ENCODE measurements at places on chromosomes 7 and 10.

- DNase-seq: no peak
Observed at GRCh38 chr7:11185179-11185815, 211.6 kb downstream of the PHF14 start.

- peak; percentile 42 for DNase-seq
Observed at GRCh38 chr10:110746254-110746826, 102.2 kb downstream of the RBM20 start.

- DNase-seq: no peak
Observed at GRCh38 chr10:84360637-84361365, 32.4 kb downstream of the CCSER2 start.

DNA sequence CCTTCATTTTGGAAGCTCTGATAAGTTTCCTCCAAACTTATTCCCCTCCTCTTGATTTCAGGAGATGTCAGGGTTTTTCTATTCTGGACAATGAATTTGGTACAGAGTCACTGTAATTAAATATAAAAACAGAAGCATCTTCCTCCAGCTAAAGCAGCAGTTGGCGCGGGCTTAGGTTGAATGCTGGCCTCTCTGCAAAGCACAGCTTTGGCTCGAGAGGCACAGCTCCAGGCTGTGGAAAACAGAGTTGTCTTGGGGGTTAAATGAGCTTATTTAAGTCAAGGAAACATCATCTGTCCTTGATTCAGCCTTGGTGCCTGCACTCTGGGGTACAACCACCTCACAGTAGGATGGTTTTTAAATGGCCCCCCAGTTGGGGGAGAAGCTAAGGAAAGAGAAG, 35.0 kb upstream of the PDCD4 start:
- no peak for DNase-seq

- DNase-seq: no peak
Observed at GRCh38 chr10:126931544-126931943, 26.3 kb downstream of the DOCK1 start.

GRCh38 chr7:46850563-46851330, 731.2 kb downstream of the TNS3 start:
- no peak for DNase-seq

DNA sequence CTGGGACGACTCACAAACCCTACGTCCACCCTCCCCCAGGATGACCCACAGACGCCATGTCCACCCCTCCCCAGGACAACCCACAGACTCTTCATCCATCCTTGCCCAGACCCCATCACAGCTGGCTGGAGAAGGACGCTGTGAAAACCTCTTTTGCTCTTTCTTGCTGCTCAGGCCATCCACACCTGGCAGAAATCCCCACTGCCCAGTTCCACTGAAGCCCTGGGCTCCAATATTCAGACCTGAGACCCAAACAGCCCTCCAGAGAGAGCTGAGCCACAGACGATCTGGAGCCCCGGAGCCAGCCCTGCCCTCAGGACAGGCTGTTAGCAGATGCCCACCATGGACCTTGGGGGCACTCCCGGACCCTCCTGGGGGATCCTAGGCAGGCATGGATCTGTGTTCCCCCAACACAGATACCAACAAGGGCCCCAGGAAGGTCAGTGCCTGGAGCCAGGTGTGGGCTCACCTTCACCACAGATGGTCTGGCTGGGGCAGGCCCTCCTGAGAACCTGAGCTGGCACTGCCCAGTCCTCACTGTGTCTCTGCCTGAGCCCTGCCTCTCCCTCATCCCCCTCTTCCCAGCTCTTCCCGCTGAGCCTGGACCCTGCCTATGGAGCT, 226.2 kb downstream of the PTPRN2 start:
- no peak for DNase-seq

GRCh38 chr10:121281576-121281975, 316.7 kb downstream of the FGFR2 start:
- no peak for DNase-seq

DNA sequence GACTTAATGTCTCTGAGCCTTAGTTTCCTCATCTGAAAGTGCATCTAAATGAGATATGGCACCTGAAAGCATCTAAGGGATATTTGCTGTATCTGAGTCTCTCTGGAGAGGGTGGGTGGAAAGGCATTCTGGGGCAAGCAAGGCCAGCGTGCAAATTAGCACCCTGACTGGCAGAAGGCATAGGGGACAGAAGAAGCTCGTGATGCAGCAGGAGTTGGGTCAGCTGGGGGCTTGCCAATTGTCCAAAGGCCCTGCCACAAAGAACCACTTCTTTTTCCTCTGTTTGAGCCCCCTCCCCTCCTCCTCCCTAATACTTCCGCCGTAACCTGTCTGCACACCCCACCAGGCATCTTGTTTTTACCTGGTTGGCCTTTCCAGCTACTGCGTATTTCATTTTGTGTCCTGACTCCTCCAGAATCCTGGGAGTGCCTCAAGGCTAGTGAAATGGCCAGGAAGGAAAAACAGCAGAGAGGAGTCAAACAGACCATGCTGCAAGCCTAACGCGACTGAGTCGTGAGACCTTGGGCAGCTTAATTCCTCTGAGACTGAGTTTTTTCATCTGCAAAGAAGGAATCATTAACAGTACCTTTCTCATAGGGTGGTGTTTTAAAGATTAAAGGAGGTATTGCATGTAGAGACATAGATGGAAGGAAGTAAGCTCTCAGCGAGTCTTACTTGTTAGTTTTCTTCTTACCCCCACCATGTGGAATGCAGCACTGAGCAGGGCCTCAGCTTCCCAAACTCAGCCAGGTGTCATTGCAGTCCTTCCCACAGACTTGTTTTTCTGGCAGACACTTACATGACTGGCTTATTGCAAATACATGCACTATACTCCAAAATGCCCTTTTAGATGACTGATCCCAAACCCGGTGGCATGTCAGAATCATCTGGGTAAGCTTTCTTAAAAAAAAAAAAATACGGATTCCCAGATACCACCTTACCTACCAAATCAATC, 49.1 kb upstream of the MXI1 start:
- DNase-seq: no peak

DNA sequence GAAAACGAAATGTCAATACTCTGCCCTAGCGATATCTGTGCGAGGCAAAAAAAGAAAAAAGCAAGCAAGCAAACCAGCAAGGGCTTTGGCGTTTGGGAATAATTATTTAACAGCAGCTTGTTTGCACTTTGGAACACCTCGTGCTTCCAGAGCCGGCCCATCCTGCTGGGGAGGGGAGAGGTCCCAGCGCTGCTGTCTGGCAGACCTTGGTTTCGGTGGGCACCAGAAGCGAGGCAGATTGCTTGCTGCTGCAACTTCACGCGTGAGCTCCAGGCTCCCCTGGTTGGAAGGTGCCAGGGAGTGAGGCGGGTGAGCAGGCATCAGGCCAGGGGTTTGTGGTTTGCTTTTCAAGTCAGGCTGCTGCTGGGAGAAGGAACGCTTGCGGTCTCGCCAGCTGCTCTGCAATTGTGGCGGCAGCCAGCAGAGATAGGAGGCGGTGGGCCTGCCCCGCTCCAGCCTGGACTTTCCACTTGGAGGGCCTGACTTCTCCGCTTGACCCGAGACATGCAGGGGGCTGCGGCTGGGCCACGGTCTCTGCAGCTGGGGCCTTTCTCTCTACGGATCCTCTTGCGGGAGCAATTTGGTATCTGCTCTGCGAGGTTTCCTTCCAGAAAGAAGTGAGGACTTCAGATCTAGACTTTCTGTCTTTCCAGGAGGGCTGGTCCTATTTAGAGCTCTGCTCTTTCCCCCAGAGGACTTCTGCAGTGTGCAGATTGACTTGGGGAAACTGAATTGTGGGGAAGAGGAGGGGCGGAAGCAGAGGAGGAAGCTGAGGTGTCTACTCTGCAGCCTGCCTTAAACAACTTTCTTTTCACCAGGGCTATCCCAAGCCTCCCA, 131.4 kb downstream of the PRPF18 start:
- peak; percentile 90 for DNase-seq

DNA sequence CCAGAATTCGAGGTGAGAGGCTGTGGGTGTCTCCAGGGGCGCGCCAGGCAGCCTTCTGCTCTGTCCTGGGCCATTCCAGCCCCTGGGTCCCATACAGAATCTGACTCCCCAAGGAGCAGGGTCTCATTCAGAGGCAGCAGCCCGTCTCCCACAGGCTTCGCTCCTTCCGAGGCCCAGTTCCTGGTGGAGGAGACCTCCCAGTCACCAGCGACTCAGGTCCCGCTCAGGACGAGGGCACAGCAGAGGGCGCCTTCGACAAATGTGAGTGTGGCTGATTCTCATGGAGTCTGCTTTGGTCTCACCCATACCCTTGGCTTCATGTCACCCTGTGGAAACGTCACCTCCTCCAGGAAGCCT, 81.8 kb upstream of the GPR26 start:
- no peak for DNase-seq

DNA sequence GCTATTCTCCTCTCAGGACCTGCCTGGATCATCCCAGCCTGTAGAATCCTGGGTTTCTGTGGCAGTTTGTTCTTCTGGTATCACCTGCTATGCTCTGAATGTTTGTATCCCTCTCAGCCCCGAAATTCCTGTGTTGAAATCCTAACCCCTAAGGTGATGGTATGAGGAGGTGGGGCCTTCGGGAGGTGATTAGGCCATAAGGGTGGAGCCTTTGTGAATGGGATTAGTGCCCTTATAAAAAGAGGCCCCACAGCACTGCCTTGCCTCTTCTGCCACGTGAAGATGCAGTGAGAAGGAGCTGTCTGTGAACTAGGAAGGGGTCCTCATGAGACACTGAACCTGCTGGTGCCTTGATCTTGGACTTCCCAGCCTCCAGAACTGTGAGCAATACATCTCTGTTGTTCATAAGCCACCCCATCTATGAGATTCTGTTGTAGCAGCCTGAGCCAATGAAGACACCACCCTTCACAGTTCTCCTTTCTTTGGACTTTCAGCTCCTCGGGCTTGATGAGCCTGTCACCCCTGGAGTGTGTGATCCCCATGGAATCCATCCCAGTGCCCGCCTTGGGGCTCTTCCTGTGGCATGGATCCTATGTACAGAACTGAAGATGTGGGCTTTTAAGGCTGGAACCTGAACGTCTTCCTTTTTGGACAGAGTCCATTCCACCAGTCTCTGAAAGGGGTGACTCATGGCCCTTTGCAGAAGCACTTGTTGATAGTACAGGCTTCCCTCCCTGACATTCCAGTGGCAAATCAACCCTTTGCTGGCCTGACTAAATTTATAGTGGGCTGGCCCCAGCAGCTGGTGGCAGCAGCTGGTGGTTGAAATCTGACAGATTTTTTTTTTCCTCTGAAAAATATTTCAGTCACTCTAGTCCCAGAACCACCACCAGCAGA, 138.0 kb downstream of the TACC2 start:
- DNase-seq: peak; percentile 80

DNA sequence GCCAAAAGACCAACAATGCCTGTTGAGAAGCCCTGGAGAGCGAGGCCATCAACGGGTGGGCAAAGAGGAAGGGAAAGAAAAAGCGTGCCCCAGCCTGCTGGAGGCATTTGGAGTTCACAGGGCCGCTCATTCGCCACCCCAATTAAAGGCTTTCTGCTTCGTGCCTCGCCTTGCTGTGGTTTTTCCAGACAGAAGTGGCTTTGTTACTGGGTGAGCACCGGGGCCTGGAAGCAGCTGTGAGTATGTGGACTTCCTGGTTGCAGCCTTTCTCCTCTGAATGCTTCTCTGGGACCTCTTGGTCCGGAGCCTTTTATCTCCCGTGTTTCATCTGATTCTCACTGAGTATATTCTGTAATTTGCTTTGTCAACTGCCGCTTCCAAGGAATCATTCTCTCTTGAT, 118.1 kb upstream of the EGR2 start:
- no peak for DNase-seq

GRCh38 chr7:16428672-16429071, 7.3 kb upstream of the CRPPA start:
- DNase-seq: peak; percentile 67

DNA sequence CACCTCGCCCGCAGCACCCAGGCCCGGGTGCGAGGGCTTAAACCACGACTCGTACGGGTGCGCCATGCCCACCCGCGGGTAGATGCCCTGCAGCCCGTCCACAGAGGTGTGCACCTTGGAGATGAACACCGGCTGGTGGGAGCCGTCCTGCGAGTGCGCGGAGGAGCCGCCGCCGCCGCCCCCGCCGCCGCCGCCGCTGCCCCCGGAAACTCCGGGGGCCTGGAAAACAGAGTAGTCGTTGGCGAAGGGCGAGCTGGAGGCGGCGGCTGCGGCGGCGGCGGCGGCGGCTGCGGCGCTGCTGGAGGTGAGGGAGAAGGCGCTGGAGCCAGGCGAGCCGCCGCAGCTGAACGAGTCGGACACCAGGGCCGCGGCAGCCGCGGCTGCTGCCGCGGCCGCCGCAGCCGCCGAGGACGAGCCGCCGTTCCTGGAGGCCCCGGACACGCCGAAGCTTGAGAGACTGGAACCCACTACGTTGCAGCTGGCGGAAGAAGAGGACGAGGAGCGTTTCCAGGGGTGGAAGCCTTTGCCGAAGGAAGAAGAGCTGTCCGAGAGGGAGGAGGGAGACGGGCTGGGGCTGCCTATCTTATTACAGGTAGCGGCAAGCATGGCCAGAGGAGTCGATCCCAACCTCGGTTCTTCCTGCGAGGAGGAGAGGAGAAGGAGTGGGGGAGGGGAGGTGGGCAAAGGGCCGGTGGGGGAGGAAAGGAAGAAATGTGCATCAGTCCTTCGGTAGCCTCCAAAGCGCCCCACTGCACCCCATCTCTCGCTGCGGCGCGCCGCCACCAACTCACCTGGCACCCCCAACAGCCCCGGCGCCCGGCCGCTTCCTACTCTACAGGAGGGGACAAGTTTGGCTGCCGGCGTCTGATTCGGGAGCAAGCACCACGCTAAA, 1.3 kb downstream of the SP8 start:
- DNase-seq: no peak

- no peak for DNase-seq
Observed at GRCh38 chr7:132276234-132276630, 300.0 kb downstream of the PLXNA4 start.

- DNase-seq: no peak
Observed at GRCh38 chr10:131227163-131227740, 84.3 kb downstream of the TCERG1L start.

DNA sequence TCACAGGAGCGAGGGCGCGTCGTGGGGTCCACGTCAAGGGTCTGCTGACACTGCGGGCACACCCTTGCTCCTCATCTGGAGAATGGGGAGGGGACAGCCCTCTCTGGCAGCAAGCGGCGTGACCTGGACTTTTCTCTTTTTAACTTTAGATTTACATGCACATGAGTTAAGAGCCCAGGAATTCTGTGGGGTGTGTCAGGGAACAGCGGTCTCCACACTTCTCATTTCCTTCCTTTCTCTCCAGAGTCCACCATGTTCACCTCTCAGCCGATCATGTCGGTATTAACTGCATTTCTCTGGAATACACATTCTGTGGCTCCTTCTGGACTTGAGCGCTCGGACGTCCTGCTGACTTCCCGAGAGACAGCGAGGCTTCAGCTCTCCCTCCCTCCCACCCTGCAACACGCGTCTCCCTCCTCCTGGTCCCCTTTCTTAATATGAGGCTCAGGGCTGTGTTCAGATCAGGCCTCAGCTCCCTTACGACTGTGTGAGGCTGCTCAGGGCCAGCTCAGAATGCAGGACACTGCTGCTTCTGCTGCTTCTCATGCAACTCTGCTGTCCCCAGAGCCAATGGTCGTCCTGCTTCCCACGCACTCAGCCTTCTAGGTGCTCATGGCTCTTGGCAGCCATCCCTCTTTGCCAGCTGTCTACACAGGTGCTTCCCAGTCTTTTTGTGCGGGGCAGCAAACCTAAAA, 261.3 kb downstream of the ELFN1 start:
- peak; percentile 28 for DNase-seq

DNA sequence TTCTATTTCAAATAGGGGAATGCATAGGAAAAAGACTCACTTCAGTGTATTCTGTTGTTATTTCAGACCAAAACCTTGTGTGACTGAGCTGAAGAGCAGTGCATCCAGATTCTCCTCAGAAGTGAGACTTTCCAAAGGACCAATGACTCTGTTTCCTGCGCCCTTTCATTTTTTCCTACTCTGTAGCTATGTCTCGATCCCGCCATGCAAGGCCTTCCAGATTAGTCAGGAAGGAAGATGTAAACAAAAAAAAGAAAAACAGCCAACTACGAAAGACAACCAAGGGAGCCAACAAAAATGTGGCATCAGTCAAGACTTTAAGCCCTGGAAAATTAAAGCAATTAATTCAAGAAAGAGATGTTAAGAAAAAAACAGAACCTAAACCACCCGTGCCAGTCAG, 12.0 kb downstream of the TET1 start:
- DNase-seq: no peak
